Sciatic nerve (tissue), 2 donors: ENCODE measurements at places on chromosomes 16 and 17. TPM values are rescaled to one million over a fixed set of nuclear protein-coding genes. Genes with fewer than 3 reads are reported as not detected.
A peak's percentile ranks its signal among the peaks of the same experiment; 100 is the strongest.

MAF gene
- total RNA-seq: 168 TPM

DNA sequence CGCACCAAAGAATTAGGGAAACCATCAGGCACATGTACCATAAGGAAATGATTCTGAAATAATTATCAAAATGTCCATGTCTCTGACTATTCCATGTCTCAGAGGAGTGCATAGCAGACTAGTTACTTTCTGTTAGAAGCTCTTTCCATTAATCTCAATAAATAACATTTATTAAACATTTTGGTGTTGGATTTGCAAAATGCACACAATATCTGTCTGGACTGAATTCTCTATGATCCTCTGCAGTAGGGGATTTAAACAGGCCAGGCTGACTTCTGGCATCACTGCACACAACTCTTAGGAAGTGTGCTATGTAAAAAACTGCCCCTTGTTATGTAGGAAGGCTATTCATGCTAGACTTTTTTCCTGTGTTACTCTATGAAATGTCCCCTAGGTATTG lies 283.3 kb upstream of the CDH5 start:
- no peak for DNase-seq

GRCh38 chr17:75244133-75244866 lies 17.1 kb downstream of the GGA3 start:
- no peak for DNase-seq

DNA sequence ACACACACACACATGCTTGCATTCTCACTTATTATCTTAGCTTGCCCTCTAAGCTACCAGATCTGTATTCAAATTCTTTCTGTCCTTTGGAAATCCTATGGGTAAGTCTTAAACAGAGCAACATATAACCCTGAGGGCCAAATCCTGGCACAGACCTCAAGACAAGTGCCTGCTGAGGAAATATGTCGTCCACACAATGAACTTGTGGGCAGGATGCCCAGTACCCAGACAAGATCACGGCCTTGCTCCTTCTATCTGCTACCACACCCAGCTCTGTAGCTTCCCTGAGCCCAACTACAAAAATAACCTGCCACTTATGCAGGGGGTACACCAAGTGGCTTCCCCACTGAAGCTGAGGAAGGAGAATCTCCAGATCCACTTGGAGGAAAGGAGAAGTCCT lies 37.3 kb upstream of the FA2H start:
- DNase-seq: no peak

ITGAL gene
- 14.5 TPM for total RNA-seq

RNF222 gene
- total RNA-seq: not detected

TBC1D3H gene
- total RNA-seq: not detected

DNA sequence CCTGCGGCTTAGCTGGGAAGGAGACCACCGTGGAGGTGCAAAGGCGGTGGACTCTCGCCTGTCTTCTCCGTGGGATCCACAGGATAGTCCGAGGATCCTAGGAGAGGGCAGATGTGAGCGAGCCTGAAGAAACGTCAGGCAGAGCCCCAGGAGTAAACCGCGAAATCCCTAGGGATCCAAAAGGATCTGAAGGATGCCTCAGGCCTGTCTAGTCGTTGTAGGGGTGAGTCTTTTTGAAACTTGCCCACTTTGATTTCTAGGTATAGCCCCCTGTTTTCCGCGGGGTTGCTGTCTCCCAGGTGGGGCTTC lies 576.5 kb downstream of the KCNJ18 start:
- DNase-seq: no peak

KCNH6 gene
- not detected for total RNA-seq

NFE2L1 gene
- total RNA-seq: 287 TPM

DPEP2 gene
- total RNA-seq: 4.4 TPM

DNA sequence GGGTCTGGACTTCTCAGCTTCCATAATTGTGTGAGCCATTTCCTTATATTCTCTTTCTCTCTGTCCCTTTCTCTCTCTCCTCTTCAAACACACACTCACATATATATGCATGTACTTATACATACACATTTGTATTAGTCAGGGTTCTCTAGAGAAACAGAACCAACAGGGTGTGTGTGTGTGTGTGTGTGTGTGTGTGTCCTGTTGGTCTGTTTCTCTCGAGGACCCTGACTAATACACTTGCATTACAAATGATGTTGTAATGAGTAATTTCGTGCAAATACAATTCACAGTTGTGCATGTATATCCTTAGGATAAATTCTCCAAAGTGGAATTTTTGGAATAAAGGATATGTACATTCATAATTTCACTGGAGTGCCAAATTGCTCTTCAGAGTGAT lies 115.3 kb downstream of the NPIPB5 start:
- DNase-seq: no peak

DNA sequence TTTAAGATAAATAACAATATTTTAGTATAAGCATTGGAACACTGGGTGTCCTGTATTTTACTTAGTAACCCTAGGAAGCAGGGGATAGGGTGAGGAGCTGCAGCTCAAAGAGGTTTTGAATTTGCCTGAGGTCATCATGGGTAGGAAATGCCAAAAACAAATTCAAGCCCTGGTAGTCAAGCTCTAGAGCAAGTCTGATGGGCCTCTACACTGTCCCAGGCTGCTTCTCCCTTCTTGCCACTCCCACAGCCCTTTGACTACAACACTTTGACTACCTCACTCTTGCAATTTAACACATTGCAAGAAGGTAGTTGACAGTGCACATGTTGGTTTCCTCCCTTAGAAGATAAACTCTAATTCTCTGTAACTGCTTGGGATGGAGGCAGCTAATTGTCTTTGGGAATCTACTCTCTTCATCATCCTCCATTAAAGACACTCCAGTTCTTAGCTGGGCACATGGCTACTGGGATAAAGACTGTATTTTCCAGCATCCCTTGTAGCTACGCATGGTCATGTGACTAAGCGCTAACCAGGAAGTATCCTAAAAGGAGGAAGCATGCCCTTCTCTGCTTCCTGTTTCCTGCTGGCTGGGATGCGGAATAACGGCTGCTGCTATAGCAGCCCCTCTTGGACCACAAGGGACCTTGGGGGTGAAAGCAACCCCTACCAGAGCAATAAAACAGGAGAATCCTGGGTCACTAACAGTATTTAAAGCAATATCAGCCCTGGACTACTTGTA lies 30.7 kb upstream of the SSTR2 start:
- no peak for DNase-seq

ABCC12 gene
- not detected for total RNA-seq

DNA sequence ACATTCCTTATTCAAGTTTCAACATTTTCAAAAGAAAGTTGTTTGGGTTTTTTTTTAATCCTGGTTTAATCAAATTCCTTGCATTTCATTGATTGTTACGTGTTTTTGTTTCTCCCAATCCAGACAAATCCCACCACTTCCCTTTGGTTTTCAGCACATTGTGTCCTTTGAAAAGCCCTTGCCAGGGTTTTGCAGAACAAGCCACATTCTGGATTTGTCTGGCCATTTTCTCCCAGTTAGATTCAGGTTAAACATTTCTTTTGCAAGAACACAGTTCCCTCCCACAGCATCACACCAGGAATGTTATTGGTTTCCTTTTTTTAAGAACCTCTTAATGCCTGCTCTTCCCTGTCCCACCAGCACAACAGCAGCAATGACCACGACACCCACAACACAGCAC lies 278.0 kb upstream of the SALL1 start:
- DNase-seq: no peak

KREMEN2 gene
- not detected for total RNA-seq

DNA sequence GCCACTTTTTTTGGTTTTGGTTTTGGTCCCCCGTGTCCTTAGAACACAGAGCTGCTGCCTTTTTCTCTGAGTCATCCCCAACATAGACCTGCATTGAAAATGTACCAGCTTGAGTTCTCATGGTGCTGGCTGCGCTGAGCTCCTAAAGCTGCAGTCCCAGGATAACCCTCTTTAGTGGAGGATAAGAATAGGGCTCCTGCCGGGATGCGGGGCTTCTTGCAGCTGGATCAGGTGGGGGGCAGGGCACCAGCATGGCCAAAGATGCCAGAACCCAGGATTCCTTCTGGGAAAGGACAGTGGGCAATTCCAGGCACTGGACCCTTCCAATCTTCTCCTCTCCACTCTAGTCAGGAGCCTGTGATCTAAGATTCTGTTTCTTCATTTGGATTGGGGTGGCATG lies 8.3 kb upstream of the CLUH start:
- no peak for DNase-seq

TMEM238L gene
- not detected for total RNA-seq

GRCh38 chr17:9587969-9588656 lies 11.7 kb downstream of the CFAP52 start:
- DNase-seq: no peak

DNA sequence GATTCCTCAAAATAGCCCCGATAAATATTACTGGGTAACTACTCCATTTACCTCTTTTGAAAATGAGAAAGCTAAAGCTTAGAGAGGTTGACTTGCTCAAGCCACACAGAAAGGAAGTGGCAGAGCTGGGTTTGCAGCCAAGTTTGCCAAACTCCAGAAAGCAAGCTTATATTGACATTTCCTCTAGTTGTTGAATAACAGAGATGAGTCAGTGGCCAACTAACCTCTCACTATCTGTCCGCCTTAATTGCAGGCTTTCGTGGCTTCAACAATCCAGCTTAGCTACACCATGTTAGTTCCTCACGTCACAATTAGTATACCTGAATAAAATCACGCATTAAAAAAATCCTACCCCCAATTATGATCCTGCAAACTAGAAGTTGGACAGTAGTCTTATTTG lies 151.7 kb downstream of the CNTNAP4 start:
- DNase-seq: no peak

KRT27 gene
- total RNA-seq: 1.2 TPM

GRCh38 chr16:31535737-31536136 lies 8.0 kb downstream of the AHSP start:
- no peak for DNase-seq

MT4 gene
- not detected for total RNA-seq

DNA sequence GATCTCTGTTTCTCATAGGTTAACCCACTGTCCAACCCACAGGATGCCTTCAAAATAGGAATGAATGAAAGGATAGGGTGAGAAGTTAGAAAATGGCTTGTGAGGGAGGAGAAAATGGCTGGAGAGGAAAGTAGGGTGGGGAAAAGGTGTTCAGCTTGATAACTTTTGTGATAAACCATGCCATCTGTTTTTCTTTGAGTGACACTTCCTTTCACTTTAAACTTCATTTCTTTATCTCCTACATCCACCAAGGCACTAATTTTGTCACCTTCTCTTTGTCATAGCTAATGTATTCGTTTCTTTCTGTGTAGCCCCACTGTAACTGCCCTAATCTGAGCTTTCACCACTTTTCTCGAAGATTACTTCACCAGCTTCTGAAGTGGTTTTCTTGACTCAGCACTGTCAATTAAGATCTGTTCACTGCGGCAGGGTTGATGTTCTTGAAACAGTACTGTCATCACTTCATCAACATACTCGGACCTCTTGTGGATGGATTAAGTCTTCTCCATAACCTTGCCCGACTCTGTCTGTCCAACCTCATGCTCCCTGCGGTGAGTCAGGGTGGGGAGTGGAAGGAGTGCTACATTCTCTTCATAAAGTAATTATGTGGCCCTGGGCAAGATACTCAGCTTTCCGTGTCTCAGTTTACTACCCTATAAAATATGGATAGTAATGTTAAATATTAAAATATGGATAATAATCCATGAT lies 5.5 kb upstream of the KRT10 start:
- DNase-seq: no peak

GRCh38 chr17:81286491-81287145 lies 8.5 kb downstream of the SLC38A10 start:
- no peak for DNase-seq

C16orf92 gene
- not detected for total RNA-seq

DNA sequence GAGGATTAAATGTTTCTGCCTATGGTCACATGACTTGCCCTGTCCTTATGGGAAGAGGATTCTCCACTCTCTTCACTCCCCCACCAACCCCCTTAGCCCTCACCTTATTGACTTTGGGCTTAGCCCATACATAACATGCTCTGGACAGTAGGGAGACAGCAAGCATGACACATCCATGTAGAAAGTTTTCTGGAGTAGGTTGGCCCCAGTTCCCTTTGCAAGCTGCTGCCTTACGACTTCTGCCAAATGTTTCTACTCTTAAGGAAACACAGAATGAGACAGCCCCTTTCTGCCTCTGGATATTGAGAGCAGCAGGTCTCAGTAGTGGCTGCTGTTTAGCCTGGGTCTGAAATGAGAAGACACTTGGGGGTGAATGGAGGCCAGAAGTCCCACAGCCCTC lies 282.2 kb downstream of the MAP2K6 start:
- DNase-seq: no peak

- no peak for DNase-seq
Measured at GRCh38 chr16:28089992-28090365, 26.5 kb upstream of the GSG1L start.

RNF157 gene
- total RNA-seq: 15.8 TPM

GRCh38 chr17:79947351-79948031 lies 88.2 kb downstream of the TBC1D16 start:
- DNase-seq: peak; percentile 62

DNA sequence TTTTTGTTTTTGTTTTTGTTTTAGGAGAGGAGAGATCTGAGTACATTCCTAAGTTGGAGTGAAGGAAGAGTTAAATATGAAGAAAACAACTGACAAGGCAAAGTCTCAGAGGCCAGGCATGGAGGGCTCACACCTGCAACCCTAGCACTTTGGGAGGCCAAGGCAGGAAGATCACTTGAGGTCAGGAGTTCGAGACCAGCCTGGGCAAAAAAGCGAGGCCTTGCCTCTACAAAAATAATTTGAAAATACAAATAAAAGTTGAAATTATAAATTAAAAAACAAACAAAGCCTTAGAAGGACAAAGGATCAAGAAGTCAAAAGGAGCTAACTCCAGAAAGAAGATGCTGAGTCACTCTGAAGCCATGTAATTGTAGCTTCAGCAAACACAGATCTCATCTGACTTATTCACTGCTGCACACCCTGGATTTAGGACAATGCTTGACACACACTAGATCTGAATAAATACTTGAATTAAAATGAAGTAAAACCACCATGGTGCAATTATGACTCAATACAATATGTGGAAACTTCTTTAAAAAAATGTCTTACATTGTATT lies 9.1 kb downstream of the CEP20 start:
- no peak for DNase-seq

- peak; percentile 55 for DNase-seq
Measured at GRCh38 chr16:66036793-66037715, 329.4 kb upstream of the CDH5 start.

DNA sequence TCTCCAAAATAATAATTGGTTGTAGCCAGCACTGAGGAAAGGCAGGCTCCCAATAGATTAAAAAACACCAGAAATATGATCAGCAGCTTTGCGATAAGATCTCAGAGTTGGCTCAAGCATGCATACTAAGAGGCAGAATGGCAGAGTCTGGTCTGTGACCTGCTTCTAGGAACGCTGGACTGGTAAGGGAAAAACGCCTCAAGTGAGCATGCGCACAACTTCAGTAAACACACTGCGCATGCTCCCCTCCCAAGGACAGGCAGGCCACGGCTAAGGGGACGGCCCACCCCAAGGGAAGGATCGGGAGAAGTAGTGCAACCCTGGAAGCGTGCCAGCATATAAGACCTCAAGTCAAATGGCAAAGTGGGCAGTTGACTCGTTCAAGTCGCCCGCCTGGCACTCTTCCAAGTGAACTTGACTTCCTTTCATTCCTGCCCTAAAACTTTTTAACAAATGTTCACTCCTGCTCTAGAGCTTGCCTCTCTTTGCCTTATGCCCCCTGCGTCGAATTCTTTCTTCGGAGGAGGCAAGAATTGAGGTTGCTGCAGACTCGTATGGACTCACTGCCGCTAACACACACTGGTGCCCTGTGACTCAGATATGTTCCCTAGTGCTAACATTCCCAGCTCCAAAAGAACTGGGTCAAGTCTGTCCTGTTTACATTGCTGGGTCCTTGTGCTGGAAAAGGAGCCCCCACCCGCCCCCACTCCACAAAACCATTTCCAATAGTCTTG lies 22.4 kb upstream of the PRM1 start:
- no peak for DNase-seq

GRCh38 chr16:65745201-65745708 lies 621.2 kb upstream of the CDH5 start:
- DNase-seq: no peak

KRTAP9-4 gene
- total RNA-seq: not detected
